ENCODE measurements at places on chromosomes 7 and 10.

GRCh38 chr10:103763374-103764202, 91.8 kb downstream of the SH3PXD2A start:
- DNase-seq: no peak

DNA sequence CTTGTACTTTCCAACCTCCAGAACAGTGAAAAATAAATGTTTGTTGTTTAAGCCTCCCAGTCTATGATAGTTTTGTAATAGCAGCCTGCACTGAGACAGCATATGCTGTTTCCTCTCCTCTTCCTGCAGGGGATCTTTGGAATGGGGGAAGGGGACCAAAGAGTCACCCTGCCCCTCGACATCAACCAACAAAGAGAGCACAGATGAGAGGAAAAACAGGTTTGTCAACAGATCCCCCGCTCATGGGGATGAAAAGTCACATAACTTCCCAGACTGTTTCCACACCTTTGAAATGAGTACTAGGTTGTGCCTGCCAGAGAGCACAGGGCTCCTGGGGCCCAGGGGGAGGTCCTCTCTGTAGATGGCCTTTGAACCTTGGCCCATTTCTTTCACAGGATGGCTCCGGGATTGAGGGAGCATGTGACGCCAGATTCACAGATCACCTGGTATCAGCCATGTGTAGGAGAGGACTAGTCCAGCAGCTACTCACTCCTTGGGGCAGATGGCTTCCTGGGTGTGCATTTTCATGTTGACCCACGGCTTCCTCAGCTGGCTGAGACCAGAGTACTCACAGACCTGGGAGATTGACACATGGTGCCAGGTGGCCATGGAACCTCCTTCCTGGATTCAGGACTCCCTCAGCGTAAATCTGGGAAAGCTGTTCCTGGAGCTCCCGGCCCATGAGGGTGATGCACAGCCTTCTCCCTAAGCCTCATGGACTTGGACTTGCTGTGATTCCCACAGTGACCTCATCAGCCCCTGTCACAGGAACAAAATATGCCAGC, 125.6 kb downstream of the CXCL12 start:
- no peak for DNase-seq

GRCh38 chr7:82389876-82390275, 53.7 kb downstream of the CACNA2D1 start:
- no peak for DNase-seq

- no peak for DNase-seq
Measured at GRCh38 chr7:116738378-116738777, 66.4 kb downstream of the MET start.

DNA sequence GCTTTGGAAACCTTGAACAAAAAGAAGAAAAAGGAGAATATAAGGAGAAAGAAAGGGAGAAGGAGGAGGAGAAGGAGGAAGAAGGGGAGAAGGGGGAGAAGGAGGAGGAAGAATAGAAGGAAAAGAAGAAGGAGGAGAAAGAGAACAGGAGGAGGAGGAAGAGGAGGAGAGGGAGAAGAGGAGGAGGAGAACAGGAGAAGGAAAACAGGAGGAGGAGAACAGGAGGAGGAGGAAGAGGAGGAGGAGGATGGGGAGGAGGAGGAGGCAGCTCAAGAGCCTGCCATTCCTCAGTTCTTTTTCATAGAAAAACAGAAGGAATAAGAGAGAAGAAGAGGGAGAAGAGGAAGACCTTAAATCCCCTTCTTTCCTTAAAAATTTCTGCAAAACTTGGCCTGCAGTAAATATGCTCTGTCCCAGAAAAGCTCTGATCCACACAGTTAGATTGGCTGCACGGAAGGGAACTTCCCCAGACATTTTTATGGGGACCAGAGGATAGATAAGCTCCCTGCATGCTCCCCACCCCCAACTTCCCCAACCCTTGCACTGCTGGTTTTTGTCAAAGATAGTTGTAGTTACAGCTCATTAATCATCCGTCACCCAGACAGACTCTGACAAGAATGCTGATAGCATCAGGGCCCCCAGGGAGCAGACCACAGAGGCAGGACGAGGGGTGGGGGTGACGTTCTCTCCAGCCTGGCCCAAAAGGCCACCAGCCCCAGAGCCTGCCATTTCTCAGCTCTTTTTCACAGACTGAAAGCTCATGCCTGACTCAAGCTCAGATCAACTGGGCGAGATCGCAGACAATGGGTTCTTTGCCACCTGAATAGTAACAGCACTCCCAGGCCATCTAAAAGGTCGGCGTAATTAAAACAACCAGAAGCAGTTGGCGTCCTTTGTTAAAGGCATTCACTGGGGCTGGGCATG, 34.5 kb upstream of the LYZL1 start:
- DNase-seq: no peak

DNA sequence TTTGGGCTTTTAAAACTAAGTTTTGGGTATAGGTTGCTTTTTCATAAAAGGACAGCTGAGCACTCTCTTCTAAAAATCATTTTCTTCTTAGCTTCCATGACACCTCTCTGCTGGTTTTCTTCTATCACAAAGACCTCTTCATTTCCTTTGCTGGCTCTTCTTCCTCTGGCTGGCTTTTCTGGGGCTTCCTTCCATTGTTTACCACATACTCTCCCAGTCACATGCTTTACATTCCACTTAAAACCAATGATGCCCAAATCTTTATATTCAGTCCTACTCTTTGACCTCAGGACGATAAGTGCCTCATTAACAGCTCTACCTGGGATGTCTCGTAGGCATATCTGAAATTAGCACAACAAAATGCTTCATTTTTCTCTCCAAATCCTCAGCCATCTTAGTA, 26.8 kb downstream of the FAM133B start:
- no peak for DNase-seq

- DNase-seq: no peak
Measured at GRCh38 chr7:89731751-89732445, 422.4 kb upstream of the STEAP1 start.

DNA sequence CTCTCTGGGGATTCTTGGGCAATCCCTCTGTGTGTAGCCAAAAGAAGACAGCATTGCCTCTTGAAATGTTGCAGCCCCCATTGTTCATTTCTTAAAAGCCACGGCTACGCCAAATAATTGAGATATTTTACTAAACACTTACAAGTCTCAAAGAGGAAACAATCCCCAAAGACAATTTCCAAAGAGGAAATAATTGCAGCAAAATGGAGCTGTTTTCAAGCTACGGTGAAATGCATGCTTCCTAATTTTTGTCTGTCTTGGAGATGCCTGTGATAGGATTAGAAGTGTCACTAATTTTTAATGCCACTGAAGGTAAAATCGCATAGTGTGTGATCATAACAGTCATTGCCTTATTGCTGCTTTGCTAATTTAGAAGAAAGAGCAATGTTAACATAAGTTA, 72.9 kb upstream of the NAMPT start:
- no peak for DNase-seq

GRCh38 chr10:95306851-95307250, 16.0 kb upstream of the PDLIM1 start:
- no peak for DNase-seq

DNA sequence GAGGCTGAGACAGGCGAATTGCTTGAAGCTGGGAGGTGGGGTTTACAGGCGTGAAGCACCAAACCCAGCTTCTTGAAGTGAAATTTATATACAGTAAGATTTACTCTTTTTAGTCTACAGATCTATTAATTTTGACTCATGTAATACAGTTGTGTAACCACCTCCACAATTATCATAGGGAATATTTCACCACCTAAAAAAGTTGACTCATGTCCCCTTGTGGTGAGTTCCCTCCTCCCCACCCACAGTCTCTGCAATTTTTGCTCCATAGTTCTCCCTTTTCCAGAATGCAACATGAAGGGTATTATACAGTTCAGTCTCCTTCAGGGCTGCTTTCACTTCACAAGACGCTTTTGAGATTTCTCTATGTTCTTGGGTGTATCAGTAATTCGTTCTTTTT, 156.8 kb downstream of the FAM107B start:
- DNase-seq: no peak

Data from progenitor cell of endocrine pancreas (in vitro differentiated cells).